Activated CD8-positive, alpha-beta memory T cell treated with anti-CD3 and anti-CD28 coated beads, Interleukin-2, amount 10 ng/mL, durations not matched to agents 7 days and 5 days (primary cell): ENCODE measurements at places on chromosomes 1 and 21. TPM values are rescaled to one million over a fixed set of nuclear protein-coding genes. Genes with fewer than 3 reads are reported as not detected.

The DNAI4 gene
- total RNA-seq, result 3.7 TPM

The AKR7A3 gene
- 0.33 TPM for total RNA-seq

The ORC1 gene
- 42.2 TPM for total RNA-seq

The ADAMTS4 gene
- 0.38 TPM for total RNA-seq

GRCh38 chr1:244672946-244673682 is 20.2 kb downstream of the DESI2 start:
- no peak for DNase-seq

DNA sequence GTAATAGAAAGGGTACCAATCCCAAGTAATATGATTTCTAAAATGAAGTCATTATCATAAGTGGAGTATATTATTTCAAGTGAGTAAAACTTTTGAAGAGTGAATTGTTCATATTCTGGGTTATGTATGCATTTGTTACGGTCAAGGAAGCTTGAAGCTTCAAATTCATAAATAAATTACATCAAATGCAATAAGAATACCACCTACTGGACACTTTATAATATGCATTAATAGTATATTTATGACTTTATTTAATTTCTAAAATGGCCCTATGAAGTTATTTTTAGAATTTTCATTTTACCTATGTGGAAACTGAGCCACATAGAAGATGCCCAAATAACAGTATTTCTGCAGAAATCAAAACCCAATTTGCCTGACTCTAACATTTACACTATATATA is 260.6 kb downstream of the SMYD3 start:
- DNase-seq, result no peak

DNA sequence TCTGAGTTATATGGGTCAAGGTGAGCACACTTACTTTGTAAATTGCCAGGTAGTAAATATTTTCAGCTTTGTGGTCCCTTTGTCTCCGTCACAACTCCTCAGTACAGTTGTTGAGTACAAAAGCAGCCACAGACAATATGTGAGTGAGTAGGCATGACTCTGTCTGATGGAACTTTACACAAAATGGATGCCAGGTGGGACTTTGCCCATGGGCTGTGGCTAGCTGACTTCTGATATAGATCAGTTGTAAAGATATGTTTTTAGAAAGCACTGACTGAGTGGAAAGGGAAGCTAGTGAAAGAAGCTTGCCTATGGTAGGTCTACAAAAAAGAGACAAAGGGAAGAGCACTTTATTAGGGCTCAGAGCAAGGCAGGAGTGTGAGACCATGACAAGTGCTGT is 23.1 kb upstream of the IGSF5 start:
- no peak for DNase-seq

DNA sequence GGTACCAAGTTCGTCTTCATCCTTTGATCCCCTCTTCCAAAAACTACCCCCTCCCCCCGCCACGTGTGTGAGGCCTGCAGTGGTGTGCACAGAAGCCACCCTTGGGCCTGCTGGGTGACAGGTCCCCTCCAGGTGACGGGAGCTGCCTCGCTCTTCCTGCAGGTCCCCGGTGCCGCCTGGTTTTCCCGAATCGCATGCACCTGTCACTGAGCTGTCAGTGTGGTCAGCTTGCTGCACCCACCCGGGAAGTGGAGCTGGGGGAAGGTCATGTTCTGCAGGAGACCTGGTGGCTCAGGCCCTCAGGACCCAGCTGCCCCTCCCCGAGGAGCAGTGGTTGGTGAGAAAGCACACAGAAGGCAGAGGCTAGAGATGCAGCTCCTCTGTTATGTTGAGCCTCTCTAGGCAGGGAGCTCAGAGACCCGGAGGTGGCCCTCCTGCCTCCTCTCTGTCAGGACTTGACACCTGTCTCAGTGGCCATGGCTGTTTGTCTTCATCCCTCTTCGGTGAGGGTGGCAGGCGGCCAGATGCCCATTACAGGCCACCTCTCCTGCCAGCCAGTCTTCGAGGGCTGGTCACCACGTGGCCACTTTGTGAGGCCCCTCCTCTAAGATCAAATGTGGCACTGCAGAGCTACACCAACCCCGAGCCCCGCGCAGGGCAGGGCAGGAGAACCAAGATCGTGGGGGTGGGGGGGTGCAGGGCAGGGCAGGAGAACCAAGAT is 60.9 kb downstream of the SKI start:
- no peak for DNase-seq

- DNase-seq, result peak; percentile 34
These were observed 409.9 kb downstream of the PTPRU start for GRCh38 chr1:29646161-29646775.

- DNase-seq, result no peak
These were observed 83.2 kb downstream of the SH3GLB1 start for GRCh38 chr1:86787621-86788020.

GRCh38 chr1:226424221-226425003 is 16.5 kb upstream of the PARP1 start:
- DNase-seq, result no peak

DNA sequence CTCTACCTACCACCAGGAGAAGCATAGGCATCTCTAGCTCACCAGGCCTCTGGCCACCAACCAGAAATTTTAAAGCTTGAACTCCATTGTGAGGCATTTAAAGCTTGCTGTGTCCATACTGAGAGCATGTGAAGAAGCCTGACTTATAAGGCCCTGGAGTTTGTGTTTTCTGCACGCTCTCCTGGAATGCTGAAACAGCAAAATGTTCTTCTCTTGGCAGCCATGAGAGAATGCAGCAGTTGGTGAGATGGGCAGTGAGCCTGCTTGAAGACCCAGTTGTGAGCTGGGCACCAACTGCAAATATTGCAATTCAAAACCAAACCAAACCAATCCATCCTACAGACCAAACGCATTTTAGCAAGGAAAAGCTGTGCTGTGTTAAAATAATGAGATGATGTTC is 170.0 kb upstream of the IVNS1ABP start:
- no peak for DNase-seq

DNA sequence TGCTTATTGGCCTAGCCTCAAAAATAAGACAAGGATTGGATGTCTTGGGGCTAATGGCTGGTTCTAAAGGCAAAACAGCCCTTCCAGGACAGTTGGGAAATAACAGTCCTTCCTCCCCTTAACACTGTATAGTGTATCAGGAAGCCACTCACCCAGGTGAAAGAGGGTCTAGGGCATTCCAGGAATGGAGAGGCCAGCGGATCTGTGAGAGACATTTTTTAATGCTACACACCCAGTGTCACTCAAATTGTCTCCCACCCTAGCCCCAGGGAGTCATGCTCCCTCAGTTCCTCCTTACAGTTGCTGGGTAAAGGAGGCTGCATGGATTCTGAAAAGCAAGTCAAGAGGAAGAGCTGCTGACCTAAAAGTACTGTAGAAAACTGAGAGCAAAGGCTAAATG is 24.1 kb upstream of the EXO1 start:
- no peak for DNase-seq
